RCC 7860 (cell line): ENCODE measurements at places on chromosomes 2 and 18.

- DNase-seq: no peak
These were observed 428.4 kb upstream of the ZEB2 start for GRCh38 chr2:144948205-144948855.

DNA sequence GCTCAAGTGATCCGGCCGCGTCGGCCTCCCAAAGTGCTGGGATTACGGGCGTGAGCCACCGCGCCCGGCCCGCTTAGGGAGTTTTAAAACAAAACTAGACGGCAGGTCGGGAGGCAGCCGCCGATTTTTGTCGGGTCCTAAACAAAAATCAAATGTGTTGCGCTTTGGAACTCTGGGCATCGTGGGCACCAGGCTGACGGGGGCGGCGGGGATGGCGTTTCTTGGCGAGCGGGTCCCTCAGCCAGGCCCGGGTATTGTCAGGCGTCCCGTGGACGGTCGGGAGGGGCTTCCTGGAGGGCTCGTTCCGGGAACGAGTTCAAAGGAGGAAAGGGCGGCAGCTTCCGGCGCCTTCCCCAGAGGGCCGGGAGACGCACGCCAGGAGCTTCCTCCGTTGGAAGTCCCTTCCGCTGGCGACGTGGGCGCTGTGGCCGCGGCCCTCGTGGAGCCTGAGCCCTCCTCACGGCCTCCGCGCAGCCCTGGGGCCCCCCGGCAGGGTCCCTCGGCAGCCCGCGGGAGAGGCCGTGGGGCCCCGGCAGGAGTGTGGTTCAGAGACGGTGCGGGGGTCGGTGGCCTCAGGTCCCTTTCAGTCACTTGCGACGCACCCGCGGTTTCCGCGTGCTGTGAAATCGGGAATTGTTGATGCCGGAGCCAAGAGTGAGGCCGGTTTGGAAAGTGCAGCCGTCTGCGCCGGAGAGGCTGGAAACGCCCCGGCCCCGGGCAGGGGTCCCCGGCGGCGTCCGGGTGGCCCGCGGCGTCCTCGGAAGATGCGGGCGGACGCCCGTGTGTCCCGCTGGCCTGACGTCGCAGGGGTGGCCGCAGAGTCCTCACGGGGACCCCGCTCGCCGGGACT lies 59.3 kb downstream of the EMILIN2 start:
- DNase-seq: no peak

DNA sequence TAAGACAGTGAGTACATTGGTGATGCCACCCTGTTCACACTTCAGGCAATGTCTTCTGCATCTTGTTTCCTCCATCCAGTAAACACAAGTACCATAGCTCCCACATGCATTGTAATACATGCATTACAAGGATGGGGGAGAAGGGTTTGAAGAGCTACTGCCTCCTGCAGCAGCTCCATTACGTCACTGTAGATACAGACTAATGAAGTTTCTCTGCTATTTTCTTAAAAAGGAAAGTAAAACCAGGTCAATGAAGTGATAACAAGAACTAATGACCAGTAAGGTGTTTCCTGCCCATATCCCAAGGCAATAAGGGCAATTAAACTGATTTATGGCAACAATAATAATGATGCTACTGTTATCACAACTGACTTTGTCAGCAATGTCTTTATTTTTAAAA lies 18.2 kb upstream of the BBS5 start:
- DNase-seq: no peak

DNA sequence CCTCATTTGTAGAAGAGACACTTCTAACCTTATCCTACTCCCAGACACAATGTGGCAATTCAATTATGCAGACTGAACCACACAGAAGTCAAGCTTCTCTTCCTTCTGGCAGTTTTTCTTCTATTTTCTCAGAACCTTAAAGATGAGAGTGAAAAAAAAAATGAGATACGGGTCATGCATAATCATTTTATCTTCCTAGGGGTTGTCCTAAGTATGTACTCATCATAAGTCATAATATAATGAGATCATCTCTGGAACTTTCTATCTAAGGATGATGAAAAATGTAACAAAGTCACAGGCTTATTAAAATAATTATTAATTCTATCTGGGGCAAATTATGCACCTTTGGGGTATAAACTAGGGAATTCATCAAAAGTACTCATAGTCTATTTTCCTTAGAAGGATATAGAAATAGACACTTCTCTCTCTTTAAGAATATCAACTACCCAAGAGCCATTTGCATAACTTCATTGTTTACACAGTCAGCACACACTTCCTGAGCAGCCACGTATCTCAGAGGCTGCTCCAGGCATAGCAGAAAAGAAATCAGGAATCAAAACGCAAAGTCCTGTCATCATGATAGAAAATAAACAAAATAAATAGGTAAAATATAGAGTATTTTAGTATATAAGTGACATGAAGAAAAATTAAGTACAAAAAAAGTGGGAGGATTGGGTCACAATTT lies 345.9 kb upstream of the SPHKAP start:
- DNase-seq: no peak

- DNase-seq: no peak
These were observed 423.6 kb downstream of the ZNF521 start for GRCh38 chr18:24928301-24928878.

GRCh38 chr2:148110184-148110583 lies 89.3 kb downstream of the MBD5 start:
- DNase-seq: no peak

- peak; percentile 6 for DNase-seq
These were observed 168.2 kb downstream of the FAM210A start for GRCh38 chr18:13558124-13558523.

- peak; percentile 77 for DNase-seq
These were observed 102.3 kb upstream of the SMAD7 start for GRCh38 chr18:49052891-49053644.

DNA sequence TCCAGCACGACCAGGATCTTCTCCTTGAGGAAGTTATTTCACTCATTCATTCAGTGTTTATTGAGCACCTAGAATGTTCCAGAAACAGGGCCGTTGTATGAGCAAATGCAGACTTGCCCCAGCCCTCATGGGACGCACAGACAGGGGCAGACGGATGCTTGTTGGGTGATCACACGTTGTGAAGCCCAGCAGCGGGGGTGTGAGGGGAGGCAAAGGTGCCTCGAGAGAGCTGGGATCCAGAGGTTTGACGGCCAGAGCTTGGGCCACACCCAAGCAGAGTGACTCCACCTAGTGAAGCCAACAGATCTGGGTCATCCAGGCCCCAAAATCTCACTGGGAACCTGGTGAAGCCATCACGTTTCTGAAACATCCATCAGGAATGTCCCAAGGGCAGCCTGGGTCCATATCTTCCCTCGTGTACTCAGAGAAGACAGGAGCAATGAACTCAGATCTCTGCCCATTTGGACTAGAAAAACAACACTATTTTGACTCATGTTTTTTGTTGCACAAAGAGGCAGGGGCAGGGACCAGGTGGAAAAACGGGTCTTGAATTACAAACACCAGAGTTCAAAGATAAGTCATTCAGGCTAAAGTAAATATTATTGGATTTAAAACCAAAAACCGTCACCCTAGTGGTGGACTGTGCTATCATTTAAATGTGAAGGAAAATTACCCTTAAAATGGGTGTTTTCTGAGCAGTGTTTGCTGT lies 54.9 kb upstream of the RBM44 start:
- no peak for DNase-seq

DNA sequence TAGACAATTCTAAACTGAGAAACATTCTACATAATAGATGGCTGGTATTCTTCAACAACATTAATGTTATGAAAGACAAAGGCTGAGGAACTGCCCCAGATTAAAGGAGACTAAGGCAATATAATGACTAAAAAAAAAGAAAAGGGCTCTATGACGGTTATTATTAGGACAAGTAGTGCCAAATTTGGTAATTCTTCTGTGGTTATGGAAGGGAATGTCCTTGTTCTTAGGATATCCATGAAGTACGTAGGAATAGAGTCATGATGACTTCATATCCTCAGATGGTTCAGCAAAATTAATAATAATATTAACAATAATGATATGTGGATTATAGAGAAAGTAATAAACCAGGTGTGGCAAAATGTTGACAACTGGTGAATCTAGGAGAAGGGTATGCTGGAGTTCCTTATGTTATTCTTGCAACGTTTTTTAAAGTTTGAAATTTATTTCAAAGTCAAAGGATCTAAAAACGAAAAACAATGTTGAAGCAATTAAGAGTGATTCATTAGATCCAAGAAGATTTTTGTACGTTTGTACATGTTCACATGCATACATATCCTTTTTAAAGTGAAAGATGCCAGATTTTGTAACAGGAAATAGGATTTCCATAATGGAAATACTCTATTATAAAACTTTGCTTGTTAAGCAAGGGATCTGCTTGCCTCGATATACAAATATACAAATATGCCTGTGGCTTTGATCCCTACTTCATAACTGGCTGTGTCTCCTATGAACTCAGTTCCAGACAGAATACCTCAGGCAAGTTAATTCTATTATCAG lies 27.7 kb upstream of the STRN start:
- DNase-seq: no peak

DNA sequence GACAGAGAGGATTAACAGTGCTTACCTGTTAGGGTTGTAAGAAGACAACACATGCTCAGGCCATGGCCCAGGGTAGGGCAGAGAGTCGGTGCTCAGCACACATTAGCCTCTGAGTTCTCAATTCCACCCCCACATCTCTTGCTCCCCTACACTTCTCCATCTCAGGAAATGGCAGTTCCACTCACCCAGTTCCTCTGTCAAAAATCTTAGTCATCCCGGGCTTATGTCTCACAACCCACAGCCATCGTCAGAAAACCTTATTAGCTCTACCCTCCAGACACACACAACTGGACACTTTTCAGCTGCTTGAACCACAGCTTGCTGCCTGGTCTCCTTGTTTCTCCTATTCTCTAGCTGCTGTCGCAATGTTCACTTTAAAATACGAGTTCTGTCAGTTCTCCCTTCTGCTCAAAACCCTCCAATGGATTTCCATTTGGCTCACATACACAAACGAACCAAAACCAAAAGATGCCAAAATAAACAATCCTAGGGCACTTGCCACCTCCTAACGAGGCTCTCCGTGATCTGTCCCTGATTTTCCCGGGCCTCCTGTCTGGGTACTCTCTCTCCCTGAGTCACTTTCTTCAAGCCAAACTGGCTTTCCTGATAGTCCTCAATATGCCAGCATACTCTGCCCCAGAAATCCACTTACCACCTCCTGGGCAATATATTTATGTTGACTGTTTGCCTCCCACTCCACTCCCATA lies 89.7 kb downstream of the KCTD1 start:
- DNase-seq: peak; percentile 44

- DNase-seq: no peak
These were observed at the start of gene CD8A for GRCh38 chr2:86790676-86791572. TSS of gene CD8A (minus strand) at chr2:86790913. CDS start at chr2:86790825, 88 bp downstream.

- DNase-seq: no peak
These were observed 91.5 kb downstream of the ATAD2B start for GRCh38 chr2:23835423-23835822.

DNA sequence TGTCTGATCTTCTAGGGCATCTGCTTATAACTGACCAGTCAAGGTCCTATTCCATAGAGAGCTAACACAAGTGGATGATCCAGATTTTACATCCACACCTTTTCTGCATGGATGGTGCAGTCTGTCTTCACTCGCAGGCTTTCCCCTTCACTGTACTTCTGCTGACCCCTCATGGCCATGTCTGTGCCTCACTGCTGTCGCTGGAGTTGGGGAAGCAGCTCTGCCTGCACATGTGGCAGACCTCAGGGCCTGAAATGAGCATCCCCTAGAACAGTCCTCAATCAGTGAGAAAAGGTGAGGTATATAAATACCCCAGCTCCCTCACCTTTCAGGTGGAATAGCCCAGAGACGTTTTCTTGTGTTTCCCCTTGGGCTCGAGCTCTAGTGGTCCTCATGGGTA lies 233.8 kb downstream of the ANKRD36B start:
- no peak for DNase-seq

DNA sequence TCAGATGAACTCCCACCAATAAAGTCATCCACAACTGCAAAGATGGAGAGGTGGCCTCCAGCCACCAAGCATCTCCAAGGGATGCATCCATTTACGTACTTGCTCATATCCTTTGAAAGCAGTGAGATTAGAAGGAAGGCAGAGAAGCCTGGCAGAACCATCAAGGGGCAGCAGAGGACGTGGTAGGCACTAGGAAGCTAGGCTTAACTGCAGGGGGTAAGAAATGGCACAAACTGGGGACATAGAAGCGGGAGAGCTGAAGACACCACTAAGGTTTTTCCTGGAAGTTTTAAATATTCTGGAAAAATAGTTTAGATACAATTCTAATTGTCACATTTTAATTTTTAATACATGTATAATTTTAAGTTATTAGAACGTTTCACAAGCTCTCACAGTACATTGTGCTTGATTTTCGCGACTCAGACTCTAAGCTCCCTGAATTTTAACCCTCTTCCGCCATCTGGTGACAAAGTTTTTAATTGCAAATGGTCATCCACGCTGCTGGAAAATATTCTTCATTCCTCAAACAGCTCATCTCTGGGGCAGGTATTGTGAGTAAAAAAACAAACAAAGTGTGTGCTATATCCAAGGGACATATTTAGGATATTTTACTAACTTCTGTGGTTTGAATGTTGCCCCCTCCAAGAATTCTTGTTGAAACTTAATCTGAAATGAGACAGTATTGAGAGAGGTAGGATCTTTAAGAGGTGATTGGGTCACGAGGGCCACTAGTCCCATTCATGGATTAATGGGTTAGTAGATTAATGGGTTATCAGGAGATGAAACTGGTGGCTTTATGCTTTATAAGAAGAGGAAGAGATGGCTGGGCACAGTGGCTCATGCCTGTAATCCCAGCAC lies 1.6 kb upstream of the PSTPIP2 start:
- peak; percentile 37 for DNase-seq

DNA sequence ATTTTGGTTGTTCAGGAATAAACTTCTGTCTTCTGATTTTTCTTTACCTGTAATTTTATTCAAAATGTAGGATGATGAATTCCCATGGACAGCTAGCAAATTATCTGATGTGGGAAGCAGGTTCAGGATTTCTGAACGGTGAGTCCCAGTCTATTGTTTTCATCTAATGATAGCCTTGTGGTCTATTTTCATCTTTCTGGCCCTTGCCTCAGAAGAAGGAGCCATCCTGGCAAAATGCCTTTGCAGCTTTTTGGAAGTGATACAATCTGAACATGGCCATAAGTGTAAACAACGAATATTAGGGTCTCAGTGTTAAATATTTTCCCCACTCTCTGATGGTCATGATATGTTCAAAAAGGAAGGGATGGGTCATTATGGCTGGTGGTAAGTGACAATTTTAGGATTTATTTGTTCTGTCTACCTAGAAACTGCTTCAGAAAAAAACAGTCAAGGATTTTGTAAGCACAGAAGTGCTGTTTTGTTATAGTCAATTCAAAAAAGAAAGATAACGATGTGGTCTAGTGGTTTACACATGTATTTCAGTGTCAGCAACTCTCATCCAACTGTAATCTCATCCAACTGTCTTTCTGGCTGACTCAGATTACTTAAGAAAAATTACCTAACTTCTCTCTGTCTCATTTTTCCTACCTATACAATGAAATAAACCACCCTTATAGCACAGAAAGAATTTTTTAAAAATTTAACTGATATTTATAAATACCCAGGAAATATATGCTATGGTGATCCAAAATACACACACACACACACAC lies 272.6 kb upstream of the ERBB4 start:
- no peak for DNase-seq

- no peak for DNase-seq
These were observed 12.8 kb downstream of the TANK start for GRCh38 chr2:161172901-161173540.

GRCh38 chr2:140136861-140137260 lies 1356.7 kb upstream of the NXPH2 start:
- DNase-seq: no peak

- no peak for DNase-seq
These were observed 3.7 kb upstream of the ALPK2 start for GRCh38 chr18:58632552-58632951.

GRCh38 chr2:28326469-28326805 lies 66.2 kb upstream of the FOSL2 start:
- no peak for DNase-seq

GRCh38 chr2:98715812-98716451 lies 15.0 kb downstream of the MGAT4A start:
- no peak for DNase-seq

- DNase-seq: no peak
These were observed 47.0 kb downstream of the FAM168B start for GRCh38 chr2:131046028-131046917.
